ENCODE measurements at places on chromosomes 2 and 18. TPM values are rescaled to one million over a fixed set of nuclear protein-coding genes. Genes with fewer than 3 reads are reported as not detected.
A peak's percentile ranks its signal among the peaks of the same experiment; 100 is the strongest.

The RBM44 gene
- 2.4 TPM for total RNA-seq

The CRYGD gene
- total RNA-seq: not detected

The MGAT4A gene
- 59.1 TPM for total RNA-seq

The CMPK2 gene
- 13.6 TPM for total RNA-seq

GRCh38 chr2:171383134-171383533 is 50.7 kb downstream of the METTL8 start:
- DNase-seq: no peak

DNA sequence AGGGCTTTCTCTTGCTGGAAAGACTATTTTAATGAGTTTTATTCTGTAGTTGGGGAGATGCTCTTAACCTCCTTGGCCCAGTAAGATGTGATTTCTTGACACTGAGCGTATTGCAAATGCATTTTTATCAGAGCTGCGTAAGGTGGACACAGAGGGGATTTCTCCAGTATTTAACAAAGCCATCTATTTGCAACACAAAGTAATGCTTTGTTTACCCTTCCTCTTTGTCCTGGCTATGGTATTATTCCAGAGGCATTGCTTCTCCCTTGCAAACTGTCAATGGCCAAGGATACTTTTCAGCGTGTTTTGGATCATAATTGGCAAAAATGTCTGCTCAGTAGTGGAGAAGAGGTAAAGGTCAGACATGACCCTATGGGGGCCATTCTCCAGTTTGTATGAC is 90.8 kb upstream of the PIK3C3 start:
- no peak for DNase-seq

DNA sequence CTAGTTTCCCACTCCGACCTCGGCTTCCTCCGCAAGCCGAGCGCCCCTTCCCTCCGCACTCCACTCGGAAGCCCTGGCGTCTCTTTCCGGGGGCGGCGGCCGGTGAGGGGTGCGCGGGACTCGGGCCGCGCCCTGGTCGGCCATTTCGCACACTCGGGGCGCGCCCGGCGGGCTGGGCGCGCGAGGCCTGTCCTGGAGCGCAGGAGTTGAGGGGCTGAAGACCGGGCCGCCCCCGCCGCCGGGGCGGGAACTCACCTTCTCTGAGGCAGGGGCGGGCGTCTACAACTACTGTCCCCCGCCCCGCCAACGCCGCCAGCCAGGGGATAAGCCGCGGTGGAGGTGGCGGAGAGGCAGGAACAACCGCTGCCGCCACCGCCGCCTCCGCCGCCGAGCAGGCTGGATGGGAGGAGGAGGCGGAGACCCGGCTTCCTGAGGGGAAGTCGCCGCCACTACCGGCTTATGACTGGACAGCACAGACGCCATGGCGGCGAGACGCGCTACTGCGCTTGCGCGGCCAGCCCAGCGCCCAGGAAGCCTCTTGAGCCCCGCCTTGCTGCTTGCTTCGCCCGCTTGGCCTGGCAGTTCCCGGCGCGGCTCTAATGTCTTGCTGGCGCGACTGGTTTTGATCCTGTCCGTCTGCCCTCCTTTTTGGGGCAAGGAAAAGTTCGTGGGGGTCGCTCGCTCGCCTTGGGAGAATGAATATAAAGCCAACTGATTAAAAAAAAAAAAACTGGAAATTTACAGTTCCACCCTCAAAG is at the start of gene KRCC1:
KRCC1 (minus strand) TSS at position 413 of the 758 bp plus-strand sequence. CDS start 27,220 bp downstream, outside the sequence.
- DNase-seq: peak; percentile 95

- no peak for DNase-seq
Observed at GRCh38 chr18:76571689-76572088, 76.6 kb upstream of the ZNF516 start.

GRCh38 chr2:172735582-172736423 is at the start of gene RAPGEF4:
Gene RAPGEF4, plus strand, starts transcription at chr2:172735845. Its CDS starts 139 bp downstream, at chr2:172735984.
- peak; percentile 15 for DNase-seq

GRCh38 chr2:64700133-64700809 is 46.6 kb upstream of the SERTAD2 start:
- DNase-seq: no peak

DNA sequence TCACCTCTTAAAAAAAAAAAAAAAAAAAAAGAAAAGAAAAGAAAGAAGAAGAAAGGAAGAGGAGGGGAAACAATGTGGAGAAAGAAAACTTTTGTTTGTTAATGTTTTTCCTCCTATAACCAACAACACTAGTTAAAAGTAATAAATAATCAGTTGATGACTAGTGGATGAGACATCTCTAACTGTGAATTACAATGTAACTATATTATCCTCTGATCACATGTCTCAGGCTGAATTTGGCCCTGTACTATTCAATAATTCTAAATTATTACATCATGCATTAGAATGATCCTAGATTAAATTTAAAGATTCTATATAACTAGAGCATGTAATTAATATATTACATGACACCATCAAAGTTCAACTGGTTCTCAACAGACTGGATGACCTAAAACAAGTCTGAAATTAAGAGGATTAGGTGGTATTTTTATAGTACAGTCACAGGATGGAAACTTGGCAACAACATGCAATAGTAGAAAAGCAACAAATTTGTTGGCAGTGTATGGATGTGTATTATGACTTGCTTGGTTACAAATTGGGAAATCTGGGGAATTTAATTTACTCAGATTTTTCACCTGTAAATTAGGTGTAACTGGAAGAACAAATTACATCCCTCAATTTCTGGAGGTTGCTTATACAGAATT is 269.3 kb upstream of the SETBP1 start:
- no peak for DNase-seq

GRCh38 chr2:119134775-119135174 is 23.8 kb downstream of the C1QL2 start:
- DNase-seq: no peak

GRCh38 chr2:136801661-136802060 is 36.3 kb downstream of the THSD7B start:
- no peak for DNase-seq

GRCh38 chr18:46278481-46279465 is 174.6 kb downstream of the HAUS1 start:
- DNase-seq: peak; percentile 26

DNA sequence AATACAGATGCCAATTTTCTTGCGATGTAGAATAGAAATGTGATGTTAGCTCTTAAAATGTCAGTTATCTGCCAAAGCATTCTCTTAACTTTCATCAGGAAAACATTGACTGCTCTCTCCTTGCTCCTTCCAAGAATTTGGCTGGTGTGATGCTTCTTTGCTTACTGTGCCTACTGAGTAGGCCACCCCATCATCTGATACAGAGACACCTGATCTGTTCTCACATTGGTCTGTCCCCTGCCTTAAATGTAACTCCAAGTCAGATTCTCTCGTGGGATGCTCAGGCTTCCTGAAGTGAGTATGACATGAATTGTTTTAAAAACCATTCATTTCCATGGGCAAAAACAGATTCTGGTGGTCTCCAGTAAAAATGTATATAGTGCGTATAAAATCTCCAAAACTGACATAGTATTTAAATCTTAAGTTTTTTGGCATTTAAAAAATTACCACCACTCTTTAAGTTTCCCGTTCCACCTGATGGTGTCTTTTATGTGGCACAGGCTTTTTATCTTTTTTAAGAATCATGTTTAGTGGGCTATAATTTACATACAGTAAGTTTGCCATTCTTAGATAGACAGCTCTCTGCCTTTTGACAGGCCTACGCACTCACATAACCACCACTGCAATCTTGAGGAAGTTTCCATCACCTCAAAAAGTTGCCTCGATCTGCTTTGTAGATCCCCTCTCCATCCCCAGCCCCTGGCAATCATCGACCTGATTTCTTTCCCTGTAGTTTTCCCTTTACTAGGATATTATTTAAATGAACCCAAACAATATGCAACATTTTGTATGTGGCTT is 36.6 kb downstream of the UBE2F start:
- no peak for DNase-seq

DNA sequence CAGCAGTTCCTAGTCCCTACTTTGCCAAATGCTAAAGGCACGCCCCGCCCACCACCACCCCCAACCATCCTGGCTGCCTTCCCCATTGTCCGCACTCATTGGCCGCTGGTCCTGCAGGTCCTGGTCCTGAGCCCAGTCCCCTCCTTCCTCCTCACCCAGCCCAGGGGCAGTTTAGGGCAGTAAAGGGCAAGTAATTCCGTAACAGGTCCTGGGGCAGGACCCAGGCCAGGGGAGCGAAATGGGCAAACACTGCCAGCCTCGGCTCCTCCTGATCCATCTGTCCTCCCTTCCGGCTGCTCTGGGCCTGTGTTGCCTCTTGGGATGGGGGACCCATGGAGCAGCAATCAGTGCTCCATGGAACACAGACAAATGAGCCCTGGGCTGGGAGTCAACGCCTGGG is 6.1 kb downstream of the ADCY3 start:
- DNase-seq: no peak

DNA sequence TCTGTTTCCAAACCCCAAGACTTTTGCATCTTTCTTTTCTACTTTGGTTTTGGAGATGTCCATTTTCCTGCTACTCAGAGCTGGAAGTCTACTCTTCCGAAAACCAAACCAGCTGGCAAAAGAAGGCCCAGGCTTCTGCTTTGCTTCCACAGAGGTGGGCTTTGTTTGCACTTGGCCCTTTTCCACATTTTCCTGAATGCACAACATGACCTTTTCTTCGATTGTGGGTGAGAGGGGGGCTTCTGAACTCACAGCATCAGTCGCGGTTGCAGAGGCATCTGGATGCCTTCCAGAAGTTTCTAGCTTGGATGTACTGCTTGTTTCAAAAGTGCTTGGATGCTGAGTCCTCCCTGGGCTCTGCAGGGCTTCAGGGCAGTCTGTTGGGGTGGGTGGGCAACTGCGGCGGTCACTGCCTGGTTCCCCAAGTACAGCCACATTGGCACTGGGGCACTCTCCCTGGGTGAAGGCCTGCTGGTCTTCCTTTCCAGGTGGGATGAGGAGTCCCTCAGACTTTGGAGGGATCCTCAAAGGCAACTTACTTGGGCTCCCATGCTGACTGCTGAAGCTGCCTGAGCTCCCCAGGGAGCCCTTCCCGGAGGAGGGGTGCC is 112.3 kb upstream of the LYPD1 start:
- DNase-seq: no peak

- no peak for DNase-seq
Observed at GRCh38 chr2:174764280-174765255, at the start of gene CHRNA1. Gene CHRNA1, minus strand, starts transcription at chr2:174764472. Its CDS starts 78 bp downstream, at chr2:174764394.

DNA sequence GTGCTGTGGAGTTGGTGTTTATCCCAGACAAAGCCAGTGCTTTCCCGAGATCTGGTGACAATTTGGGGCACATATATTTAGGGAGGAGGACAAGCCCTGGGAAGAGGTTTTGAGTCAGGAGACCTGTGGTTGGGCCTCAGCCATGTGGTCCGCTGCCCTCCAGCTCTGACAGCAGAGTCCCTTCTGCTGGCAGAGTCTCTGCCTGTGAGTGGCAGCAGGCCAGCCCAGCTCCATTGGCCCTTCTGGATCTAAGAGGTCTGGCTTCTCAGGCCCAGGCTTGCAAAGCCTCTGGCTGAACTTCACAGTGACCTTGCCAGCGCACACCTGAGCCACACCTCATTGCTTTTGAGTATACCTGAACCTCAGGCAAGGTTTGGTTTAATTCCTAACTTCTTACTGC is 115.3 kb downstream of the BCL2L11 start:
- DNase-seq: no peak

- DNase-seq: no peak
Observed at GRCh38 chr2:7972670-7973069, 709.2 kb upstream of the ID2 start.

GRCh38 chr2:234679741-234680687 is 183.1 kb upstream of the ARL4C start:
- no peak for DNase-seq

DNA sequence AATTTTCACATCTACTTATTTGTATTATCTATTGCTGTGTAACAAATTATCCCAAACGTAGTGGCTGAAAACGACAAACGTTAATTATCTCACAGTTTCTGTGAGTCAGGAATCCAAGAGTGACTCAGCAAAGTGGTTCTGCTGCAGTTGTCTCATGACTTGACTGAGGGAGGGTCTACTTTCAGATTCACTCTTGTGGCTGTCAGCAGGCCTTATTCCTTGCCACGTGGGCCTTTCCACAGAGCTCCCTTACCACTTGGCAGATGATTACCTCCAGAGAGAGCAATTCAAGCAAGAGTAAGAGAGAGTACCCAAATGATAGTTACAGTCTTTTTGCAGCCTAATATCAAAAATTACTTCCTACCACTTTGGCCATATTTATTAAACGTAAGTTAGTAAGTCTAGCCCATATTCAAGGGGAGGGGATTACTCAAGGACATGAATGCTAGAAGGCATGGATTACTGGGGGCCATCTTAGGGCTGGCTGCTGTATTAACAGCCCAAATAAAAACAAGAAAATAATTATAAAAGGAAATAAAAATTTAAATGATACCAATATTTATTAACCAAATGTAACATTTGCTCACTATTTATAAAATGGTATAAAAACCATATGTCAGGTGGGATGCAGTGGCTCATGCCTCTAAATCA is 48.7 kb upstream of the NBEAL1 start:
- no peak for DNase-seq

GRCh38 chr2:100919316-100919715 is 82.8 kb upstream of the RPL31 start:
- DNase-seq: peak; percentile 51

DNA sequence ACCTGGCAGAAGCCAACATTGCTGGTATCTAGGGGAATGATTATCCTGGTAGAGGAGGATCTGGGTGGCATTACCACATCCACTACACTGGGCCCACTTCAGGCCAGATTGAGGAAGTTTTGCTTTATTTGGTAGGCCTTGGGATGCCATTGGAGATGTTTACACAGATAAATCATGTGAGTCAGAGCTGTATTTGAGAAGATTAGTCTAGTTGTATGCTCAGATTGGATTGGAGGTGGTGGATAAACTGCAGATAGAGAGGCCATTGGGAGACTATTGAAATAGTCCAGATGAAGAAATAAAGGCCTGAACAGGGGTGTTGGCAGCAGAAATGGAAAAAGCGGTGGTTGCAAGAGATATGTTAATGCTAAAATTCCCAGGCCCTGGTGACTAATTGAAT is 81.5 kb downstream of the EFEMP1 start:
- no peak for DNase-seq

GRCh38 chr2:8548619-8549150 is 133.2 kb upstream of the ID2 start:
- peak; percentile 44 for DNase-seq

DNA sequence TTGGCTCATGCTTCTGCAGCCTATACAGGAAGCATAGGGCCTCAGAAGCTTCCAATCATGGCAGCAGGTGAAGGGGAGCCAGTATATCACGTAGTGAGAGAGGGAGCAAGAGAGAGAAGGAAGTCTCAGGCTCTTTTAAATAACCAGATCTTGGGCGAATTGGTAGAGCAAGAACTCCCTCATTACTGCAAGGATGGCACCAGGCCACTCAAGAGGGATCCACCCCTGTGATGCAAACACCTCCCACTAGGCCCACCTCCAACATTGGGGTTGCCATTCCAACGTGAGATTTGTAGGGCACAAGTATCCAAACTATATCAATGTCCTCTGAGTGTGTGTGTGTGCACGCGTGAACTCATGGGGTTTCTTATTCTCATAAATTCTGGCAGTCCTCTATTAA is 37.6 kb upstream of the RMP24 start:
- DNase-seq: no peak

DNA sequence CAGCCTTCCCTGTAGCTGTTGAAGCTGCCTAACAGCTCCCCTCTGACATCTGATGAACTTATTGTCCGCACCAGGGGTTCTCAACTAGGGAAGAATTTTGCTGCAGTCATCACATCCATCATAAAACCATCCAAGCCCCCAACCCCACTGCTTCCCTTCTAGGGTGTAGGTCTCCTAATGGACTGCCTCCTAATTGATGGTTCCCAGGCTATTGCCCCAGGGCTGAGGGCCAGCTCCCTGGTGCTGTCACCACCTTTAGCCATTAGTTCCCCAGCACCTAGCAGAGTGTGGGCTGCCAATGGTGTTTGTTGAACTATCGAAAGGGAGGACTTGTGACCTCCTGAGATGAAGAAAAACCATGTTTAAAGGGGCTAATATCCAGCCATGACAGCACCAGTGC is 125.9 kb downstream of the NCKAP5 start:
- no peak for DNase-seq

GRCh38 chr2:136653861-136654260 is 111.5 kb upstream of the THSD7B start:
- no peak for DNase-seq

Data from activated naive CD4-positive, alpha-beta T cell treated with anti-CD3 and anti-CD28 coated beads, Interleukin-2, amount 50 U/mL, for 72 hours (primary cell).